ENCODE measurements at places on chromosomes 3 and 15. TPM values are rescaled to one million over a fixed set of nuclear protein-coding genes. Genes with fewer than 3 reads are reported as not detected.

- no peak for DNase-seq
Observed at GRCh38 chr3:141738891-141739363, 829 bp downstream of the RNF7 start.

DNA sequence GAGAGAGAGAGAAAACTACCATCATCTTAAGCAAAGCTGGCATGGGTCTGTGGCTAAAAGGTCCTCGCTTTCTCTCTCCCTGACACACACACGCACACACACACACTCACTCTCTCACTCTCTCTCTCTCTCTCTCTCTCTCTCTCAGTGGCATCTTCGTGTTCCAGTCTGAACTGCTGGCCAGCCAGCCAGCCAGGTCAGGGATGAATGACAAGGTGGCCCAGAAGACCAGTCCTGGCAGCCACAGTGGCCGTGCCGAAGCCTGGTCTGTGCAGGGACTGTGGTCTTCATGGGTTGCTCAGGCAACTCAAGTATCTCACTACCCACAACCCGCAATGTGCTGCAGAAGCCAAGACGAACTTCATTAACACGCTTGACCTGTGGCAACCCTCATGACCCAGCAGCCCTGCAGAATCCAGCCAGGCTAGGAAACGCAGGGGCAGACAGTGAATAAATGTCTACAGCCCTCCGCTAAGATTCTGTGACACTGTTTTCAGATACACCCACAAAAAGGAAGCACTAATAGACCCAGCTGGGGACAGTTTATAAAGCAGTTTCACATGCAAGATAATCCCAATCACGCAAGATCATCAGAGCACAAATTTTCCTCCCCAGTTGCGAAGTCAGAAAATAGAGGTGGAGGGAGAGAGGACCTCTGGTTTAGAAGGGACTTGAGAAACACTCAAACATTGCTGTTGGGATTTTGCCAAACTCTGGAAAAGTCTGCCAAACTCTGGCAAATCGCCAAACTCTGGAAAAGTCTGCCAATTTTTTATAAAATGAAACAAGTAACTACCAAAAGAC is 66.4 kb downstream of the XXYLT1 start:
- DNase-seq: peak; percentile 43

- no peak for DNase-seq
Observed at GRCh38 chr3:132456136-132456535, 38.8 kb downstream of the DNAJC13 start.

Gene CORO2B
- 5.4 TPM for total RNA-seq

- no peak for DNase-seq
Observed at GRCh38 chr15:61315471-61315870, 86.4 kb upstream of the RORA start.

- DNase-seq: no peak
Observed at GRCh38 chr15:88841236-88841635, 38.0 kb downstream of the ACAN start.

Measured in ureter (tissue), 1 donor.